SJCRH30 (cell line): ENCODE measurements at places on chromosomes 5 and 9.

DNA sequence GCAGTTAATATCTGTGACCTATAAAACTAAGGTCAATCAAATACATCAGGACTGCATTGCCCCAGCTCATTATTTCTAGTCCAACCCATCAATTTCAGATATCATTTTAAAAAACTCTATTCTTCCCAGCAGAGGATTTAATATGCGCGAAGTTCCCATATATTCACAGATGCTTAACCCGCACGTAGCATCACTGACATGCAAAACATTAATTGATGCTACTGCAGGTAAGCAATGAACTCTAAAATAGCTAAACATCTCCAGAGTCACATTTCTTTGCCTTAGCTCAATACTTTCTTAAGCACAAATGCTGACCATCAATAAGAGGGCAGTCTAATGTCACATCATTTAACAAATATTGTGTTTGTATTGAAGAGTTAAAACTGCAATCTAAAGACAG is 586.6 kb upstream of the CDH18 start:
- H3K4me1 ChIP-seq, result no peaks in the 10 kb centered on the region
- no peaks in the 10 kb centered on the region for H3K27me3 ChIP-seq
- H3K27ac ChIP-seq, result no peak overlapping the region
- no peak for DNase-seq
- no peaks in the 10 kb centered on the region for H3K36me3 ChIP-seq

- no peak for DNase-seq
- H3K4me3 ChIP-seq, result no peak overlapping the region
- H3K27me3 ChIP-seq, result no peaks in the 10 kb centered on the region
- H3K36me3 ChIP-seq, result no peaks in the 10 kb centered on the region
- no peak overlapping the region for H3K27ac ChIP-seq
- peaks cover 2% of the 10 kb centered on the region; the same call in 1 of the 2 replicates for H3K4me1 ChIP-seq
These were observed 177.8 kb downstream of the SNX18 start for GRCh38 chr5:54695198-54695966.

DNA sequence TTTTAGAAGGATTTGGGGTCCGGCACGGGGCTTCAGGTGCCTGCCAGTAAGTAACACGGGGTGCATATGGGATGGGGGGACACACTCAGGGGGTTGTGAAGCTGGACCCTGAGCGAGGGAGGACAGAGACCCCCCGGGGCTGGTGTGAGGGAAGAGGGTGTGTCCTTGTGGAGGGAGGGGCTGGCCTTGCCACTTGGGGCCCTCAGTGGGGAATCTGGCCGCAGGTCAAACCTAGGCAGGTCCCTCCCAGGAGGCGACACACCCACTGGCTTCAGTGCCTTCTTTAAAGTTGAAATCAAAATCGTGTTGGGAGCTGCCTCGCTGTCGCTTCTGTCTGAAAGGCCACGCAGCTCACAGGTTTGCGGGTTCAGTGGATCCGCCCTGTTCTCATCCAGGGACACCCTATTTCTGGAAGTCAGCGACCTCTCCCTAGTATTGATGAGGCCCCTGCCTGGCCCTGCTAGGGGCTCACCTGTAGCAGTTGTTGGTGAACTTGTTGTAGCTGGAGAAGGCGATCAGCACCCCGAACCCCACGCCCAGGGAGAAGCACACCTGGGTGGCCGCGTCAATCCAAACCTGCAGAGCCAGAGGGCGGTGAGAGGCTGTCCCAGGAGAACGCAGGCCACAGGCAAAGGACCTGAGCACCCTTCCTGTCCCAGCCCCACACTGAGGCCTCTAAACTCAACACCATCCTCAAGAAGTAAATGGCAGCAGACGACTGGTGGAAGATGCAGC is 29.4 kb downstream of the SLC6A3 start:
- H3K36me3 ChIP-seq, result no peaks in the 10 kb centered on the region
- no peaks in the 10 kb centered on the region for H3K4me1 ChIP-seq
- H3K27ac ChIP-seq, result no peak overlapping the region
- H3K27me3 ChIP-seq, result no peaks in the 10 kb centered on the region
- no peak overlapping the region for H3K4me3 ChIP-seq

DNA sequence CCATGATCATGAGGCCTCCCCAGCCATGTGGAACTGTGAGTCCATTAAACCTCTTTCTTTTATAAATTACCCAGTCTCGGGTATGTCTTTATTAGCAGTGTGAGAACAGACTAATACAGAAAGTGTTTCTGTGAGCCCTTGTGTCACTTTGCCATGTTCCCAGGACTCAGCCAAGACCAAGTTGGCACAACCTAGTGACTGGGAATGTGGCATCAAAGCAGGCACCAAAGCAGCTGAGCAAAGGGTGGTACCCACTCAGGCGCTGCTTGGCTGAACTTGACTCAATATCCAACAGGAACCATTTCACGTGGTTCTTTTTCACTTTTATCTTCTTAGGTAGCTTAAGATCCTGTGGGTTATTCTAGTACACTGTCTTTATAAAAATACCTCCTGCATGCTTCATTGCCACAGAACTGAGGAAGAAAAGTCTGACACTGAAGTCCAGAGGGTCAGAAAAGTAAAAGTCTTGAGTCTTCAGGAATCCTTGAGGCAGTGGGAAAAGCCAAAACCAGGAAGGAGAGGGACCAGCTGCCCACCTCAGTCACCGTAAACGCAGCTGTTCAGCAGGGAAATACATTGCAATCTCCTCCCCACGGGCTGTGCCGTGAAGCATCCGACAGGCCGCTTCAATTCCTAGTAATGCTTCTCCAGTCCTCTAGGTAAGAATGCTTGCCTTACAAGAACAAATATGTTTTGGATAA is 90.5 kb upstream of the RETREG1 start:
- H3K4me3 ChIP-seq, result no peak overlapping the region
- DNase-seq, result peak; percentile 59
- H3K4me1 ChIP-seq, result peaks cover 14% of the 10 kb centered on the region
- no peaks in the 10 kb centered on the region for H3K27me3 ChIP-seq

GRCh38 chr5:132639706-132640130 is 18.3 kb upstream of the IL13 start:
- no peak overlapping the region for H3K4me3 ChIP-seq
- DNase-seq, result no peak
- H3K27ac ChIP-seq, result no peak overlapping the region
- H3K27me3 ChIP-seq, result no peaks in the 10 kb centered on the region
- H3K4me1 ChIP-seq, result no peaks in the 10 kb centered on the region

DNA sequence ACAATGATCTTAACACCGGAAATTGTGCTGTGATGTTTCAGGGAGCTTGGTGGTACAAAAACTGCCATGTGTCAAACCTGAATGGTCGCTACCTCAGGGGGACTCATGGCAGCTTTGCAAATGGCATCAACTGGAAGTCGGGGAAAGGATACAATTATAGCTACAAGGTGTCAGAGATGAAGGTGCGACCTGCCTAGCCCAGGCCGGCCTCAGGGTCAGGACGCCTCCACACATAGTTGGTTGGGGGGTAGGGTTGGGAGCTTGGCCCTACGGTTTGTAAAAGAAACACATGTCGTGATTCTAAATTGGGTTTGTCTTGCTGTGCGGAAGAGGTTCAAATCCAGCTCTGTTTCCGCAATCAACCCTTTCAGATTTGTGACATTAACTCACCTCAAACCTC is 6.6 kb downstream of the FCN2 start:
- H3K27me3 ChIP-seq, result no peaks in the 10 kb centered on the region
- no peak overlapping the region for H3K4me3 ChIP-seq
- no peak for DNase-seq

DNA sequence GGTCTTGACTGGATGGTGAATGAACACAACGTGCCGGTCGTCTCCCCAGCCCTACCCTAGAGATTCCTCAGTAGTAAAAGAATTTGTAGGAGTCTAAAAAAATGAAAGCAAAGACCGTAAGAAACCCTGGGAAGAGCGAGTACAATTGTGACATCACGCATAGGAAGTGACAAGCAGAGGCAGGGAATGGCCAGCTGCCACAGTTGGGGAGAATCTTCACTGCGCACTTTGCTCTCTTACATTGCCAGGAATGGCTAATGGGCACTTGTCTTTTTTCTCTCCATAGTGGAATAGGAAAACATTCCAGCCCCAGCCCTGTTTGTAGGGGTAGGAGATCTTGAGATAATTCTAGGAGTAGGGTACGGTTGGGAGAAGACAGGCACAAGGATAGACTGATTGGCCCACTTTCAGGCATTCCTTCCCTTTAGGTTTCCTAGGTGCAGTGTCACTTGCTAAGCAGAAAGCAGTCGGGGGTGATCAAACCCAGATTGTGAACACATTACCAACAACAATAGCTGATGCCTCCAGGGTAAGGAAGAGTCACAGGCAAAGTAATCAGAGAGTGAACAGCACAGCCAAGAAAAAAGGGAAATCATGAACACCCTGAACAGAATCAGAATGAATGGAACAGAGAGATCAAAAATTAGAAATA is 302.7 kb downstream of the MAN2A1 start:
- DNase-seq, result no peak
- H3K4me3 ChIP-seq, result no peak overlapping the region
- no peaks in the 10 kb centered on the region; the same call in 1 of the 2 replicates for H3K36me3 ChIP-seq
- no peaks in the 10 kb centered on the region for H3K27me3 ChIP-seq

DNA sequence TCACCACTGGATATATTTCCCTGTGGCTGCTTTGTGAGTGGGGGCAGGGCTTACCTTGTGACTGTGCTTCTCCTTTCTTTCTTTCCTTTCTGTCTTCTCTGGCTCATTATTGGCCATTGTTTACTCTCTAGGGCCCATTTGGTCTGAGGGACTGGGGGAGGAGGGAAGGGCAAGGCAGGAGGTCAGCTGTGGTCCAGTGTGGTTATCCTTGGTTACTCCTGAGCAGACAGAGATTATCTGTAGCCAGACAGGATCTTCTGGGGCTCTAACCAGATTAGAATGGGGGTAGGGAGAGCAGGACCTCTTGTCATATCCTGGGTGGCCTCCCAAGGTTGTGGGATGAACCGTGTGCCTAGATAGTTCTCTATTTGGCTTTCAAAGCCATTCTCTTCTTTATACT is 71.2 kb downstream of the ANKRD55 start:
- no peak overlapping the region for H3K4me3 ChIP-seq
- no peaks in the 10 kb centered on the region for H3K4me1 ChIP-seq
- H3K27ac ChIP-seq, result no peak overlapping the region
- H3K36me3 ChIP-seq, result no peaks in the 10 kb centered on the region

DNA sequence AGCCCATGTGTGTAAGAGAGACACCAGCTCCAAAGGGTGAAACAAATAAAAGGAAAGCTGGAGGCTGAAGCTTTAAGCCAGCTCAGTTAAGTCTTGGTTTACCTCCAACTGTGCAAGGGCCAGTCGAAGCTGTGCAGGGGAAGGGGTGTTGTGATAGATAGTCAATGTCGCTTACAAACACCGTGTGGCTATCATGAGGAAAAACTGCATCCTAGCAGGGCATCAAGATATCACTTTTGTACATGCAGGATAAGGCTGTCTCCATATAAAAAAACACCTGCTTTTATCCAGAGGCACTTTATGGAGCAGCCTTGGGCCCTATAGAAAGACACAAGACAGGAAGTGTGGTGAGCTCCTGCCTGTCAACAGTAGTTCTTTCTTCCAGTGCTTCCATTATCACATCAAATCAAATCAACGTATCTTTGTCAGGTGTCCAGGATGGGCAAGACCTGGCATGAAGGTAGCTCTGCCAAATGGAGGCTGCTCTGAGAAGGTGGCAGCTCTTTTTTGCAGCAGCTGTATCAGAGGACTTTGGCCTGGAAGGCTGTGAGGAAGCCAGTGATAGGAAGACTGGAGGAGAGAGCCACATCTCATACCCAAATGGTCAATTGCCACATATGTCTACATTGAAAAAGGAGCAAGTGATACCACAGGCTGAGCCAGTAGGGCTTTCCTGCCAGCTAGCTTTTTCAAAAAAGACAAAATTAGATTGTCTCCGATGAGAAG is 29.3 kb upstream of the SELENOP start:
- DNase-seq, result no peak
- no peak overlapping the region for H3K4me3 ChIP-seq
- H3K27me3 ChIP-seq, result no peaks in the 10 kb centered on the region
- H3K4me1 ChIP-seq, result peaks cover 10% of the 10 kb centered on the region
- no peaks in the 10 kb centered on the region for H3K36me3 ChIP-seq

- no peaks in the 10 kb centered on the region for H3K27me3 ChIP-seq
- H3K4me3 ChIP-seq, result no peak overlapping the region
- no peaks in the 10 kb centered on the region for H3K36me3 ChIP-seq
- no peak for DNase-seq
These were observed 273.8 kb upstream of the IRX4 start for GRCh38 chr5:2156358-2157059.

GRCh38 chr5:6587171-6587570 is 45.7 kb downstream of the NSUN2 start:
- no peak overlapping the region for H3K4me3 ChIP-seq
- H3K4me1 ChIP-seq, result no peaks in the 10 kb centered on the region
- H3K36me3 ChIP-seq, result no peaks in the 10 kb centered on the region
- no peak for DNase-seq

GRCh38 chr5:34045023-34045422 is 2.0 kb upstream of the C1QTNF3 start:
- DNase-seq, result no peak
- H3K4me1 ChIP-seq, result peaks cover 30% of the 10 kb centered on the region
- H3K4me3 ChIP-seq, result no peak overlapping the region
- H3K27ac ChIP-seq, result no peak overlapping the region

GRCh38 chr5:151225475-151225874 is 1.6 kb upstream of the CCDC69 start:
- H3K36me3 ChIP-seq, result no peaks in the 10 kb centered on the region
- no peaks in the 10 kb centered on the region; the same call in none of the 2 replicates for H3K27me3 ChIP-seq
- H3K4me3 ChIP-seq, result no peak overlapping the region

- H3K36me3 ChIP-seq, result no peaks in the 10 kb centered on the region
- DNase-seq, result no peak
- H3K27me3 ChIP-seq, result no peaks in the 10 kb centered on the region
- H3K27ac ChIP-seq, result no peak overlapping the region
- H3K4me1 ChIP-seq, result peaks cover 4% of the 10 kb centered on the region; the same call in 1 of the 2 replicates
These were observed 15.7 kb upstream of the OR13C8 start for GRCh38 chr9:104553261-104553660.

DNA sequence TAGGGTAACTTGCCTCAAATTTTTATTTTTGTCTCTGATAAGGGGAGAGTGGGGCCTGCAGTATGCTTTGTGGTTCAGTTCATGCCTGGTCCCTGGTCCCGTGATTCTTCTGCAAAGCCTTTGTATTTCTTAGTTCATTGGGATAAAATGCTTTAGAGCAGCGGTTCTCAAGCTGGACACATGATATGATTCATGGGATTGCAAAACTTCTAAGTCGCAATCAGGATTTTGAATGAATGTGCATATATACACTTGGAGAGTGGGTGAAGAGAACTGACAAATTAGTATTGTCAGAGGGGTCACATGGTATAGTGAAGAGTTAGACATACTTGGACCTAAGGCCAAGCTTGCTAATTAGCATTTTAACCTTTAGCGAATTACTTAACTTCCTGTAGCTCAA is 265.4 kb upstream of the KLF9 start:
- no peaks in the 10 kb centered on the region for H3K36me3 ChIP-seq
- H3K27me3 ChIP-seq, result no peaks in the 10 kb centered on the region
- H3K4me3 ChIP-seq, result no peak overlapping the region
- DNase-seq, result no peak

DNA sequence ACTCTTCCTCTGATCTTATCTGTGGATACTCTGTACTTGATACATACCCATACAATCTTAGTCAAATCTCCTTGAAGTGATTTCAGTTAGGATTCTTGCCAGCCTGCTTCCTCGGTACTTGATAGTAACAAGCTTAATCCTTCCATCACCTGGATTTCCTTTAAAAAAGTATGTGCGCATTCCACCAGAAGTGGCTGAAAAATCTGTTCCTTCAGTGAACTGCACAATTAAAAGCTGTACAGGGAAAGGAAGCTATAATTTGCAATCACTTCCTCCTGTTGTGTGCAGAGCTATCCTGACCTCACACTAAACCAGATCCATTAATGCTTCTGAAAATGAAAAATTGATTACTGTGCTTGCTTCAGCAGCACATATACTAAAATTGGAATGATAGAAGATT is 47.3 kb downstream of the PWWP2A start:
- H3K27me3 ChIP-seq, result no peaks in the 10 kb centered on the region
- H3K27ac ChIP-seq, result no peak overlapping the region
- no peaks in the 10 kb centered on the region for H3K36me3 ChIP-seq
- no peak for DNase-seq
- H3K4me1 ChIP-seq, result peaks cover 5% of the 10 kb centered on the region; the same call in 1 of the 2 replicates
